ENCODE measurements at places on chromosomes 2 and 18. TPM values are rescaled to one million over a fixed set of nuclear protein-coding genes. Genes with fewer than 3 reads are reported as not detected.

DNA sequence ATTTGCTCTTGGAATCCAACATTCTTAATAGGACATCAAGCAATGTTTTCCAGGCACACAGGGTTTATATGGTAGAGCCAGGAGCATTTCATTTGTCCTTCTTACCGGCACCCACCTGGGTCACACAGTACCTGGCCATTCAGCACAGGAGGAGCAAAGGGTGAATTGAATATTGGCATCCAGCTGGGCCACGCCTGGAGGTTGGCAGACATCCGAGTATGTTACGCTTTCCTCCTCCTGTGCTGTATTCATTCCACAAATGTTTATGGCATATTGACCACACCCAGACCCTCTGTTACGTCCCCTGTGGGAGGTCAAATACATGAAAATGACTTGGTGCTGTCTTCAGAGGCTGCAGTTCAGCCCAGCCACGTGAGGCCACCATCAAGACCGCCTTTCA is 206.2 kb downstream of the RTP5 start:
- H3K27me3 ChIP-seq, result peaks cover 60% of the 10 kb centered on the region
- no peaks in the 10 kb centered on the region for H3K36me3 ChIP-seq
- no peak overlapping the region for H3K4me3 ChIP-seq
- H3K27ac ChIP-seq, result no peak overlapping the region
- peaks cover 4% of the 10 kb centered on the region for H3K4me1 ChIP-seq
- no peak for DNase-seq

C1QL2 gene
- total RNA-seq, result not detected

GRCh38 chr2:148888003-148888501 is 13.0 kb downstream of the KIF5C start:
- no peaks in the 10 kb centered on the region for H3K4me1 ChIP-seq
- DNase-seq, result no peak
- H3K36me3 ChIP-seq, result no peaks in the 10 kb centered on the region
- peak overlapping the region; percentile 48 for H3K4me3 ChIP-seq
- peaks cover 5% of the 10 kb centered on the region for H3K27me3 ChIP-seq
- no peak overlapping the region for H3K27ac ChIP-seq

GRCh38 chr18:37529863-37530262 is 35.7 kb downstream of the CELF4 start:
- no peaks in the 10 kb centered on the region for H3K36me3 ChIP-seq
- H3K4me3 ChIP-seq, result no peak overlapping the region
- no peak for DNase-seq
- H3K4me1 ChIP-seq, result peaks cover 3% of the 10 kb centered on the region
- no peak overlapping the region for H3K27ac ChIP-seq

DNA sequence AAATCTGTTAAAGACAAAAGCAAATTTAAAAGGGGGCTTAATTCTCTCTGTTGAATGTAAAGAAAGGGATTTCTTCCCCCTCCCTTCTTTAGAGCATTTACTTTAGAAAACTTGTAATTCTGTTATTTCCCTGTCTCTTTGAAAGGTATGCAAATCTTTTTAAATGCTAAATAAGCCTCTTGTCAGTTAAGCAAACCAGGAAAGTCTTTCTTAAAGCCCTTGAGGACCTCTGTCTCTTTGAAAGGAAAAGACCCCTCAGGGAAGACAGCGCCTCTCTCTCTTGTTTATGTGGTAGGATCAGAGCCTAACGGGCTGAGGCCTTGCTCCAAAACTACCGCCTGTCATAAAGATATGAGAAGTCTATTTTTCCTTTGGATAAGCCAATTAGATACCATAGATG is 139.9 kb upstream of the CDH7 start:
- H3K4me1 ChIP-seq, result no peaks in the 10 kb centered on the region
- no peaks in the 10 kb centered on the region for H3K36me3 ChIP-seq
- no peak for DNase-seq
- H3K27ac ChIP-seq, result no peak overlapping the region
- no peak overlapping the region for H3K4me3 ChIP-seq

MCEE gene
- total RNA-seq, result 13.9 TPM

VWA3B gene
- total RNA-seq, result not detected

GRCh38 chr2:152894051-152894450 is 175.6 kb downstream of the ARL6IP6 start:
- H3K4me1 ChIP-seq, result peaks cover 12% of the 10 kb centered on the region
- no peak overlapping the region for H3K4me3 ChIP-seq
- H3K36me3 ChIP-seq, result no peaks in the 10 kb centered on the region

DNA sequence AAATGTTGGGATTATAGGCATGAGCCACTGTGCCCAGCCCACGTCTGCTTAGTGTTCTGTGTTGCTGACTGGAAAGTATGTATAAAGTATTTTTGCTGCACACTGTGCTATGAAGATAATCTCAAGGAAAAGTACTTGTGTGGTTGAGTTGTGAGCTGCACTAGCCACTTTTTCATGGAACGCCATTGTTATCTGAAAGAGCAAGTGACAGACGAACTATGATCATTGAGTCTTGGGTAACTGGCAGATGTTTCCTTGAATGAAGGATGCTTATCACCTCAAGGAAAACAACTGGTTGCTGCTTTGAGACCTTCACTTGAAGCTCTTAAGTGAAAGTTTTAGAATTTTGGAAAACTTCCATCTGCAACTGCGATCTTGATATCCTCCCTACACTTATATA is 82.2 kb upstream of the KCTD1 start:
- H3K36me3 ChIP-seq, result no peaks in the 10 kb centered on the region
- H3K4me3 ChIP-seq, result no peak overlapping the region
- no peaks in the 10 kb centered on the region for H3K27me3 ChIP-seq

G6PC2 gene
- total RNA-seq, result not detected

FMNL2 gene
- 23.7 TPM for total RNA-seq

- H3K4me3 ChIP-seq, result no peak overlapping the region
- no peaks in the 10 kb centered on the region for H3K36me3 ChIP-seq
- DNase-seq, result no peak
- no peak overlapping the region for H3K27ac ChIP-seq
- no peaks in the 10 kb centered on the region for H3K27me3 ChIP-seq
Observed at GRCh38 chr18:34108206-34108605, 116.5 kb downstream of the NOL4 start.

- no peak overlapping the region for H3K4me3 ChIP-seq
- no peaks in the 10 kb centered on the region for H3K36me3 ChIP-seq
- no peak for DNase-seq
- H3K27me3 ChIP-seq, result no peaks in the 10 kb centered on the region
Observed at GRCh38 chr18:11511434-11512095, 97.8 kb upstream of the SLC35G4 start.

- H3K27me3 ChIP-seq, result no peaks in the 10 kb centered on the region
- H3K27ac ChIP-seq, result no peak overlapping the region
- DNase-seq, result peak; percentile 68
- H3K4me3 ChIP-seq, result no peak overlapping the region
Observed at GRCh38 chr2:240299710-240300068, 135.8 kb upstream of the GPC1 start.

ARHGEF33 gene
- total RNA-seq, result 0.71 TPM

GRCh38 chr18:9104244-9104901 is 1.9 kb downstream of the NDUFV2 start:
- H3K36me3 ChIP-seq, result no peaks in the 10 kb centered on the region
- H3K4me3 ChIP-seq, result peak overlapping the region; percentile 79
- H3K4me1 ChIP-seq, result peaks cover 66% of the 10 kb centered on the region
- H3K27ac ChIP-seq, result peak overlapping the region; percentile 95

GRCh38 chr2:157894694-157895435 is 18.7 kb upstream of the ACVR1 start:
- no peaks in the 10 kb centered on the region for H3K4me1 ChIP-seq
- H3K36me3 ChIP-seq, result no peaks in the 10 kb centered on the region
- no peaks in the 10 kb centered on the region for H3K27me3 ChIP-seq
- H3K27ac ChIP-seq, result no peak overlapping the region

- H3K4me1 ChIP-seq, result no peaks in the 10 kb centered on the region
- H3K36me3 ChIP-seq, result no peaks in the 10 kb centered on the region
- no peaks in the 10 kb centered on the region for H3K27me3 ChIP-seq
- DNase-seq, result no peak
- no peak overlapping the region for H3K4me3 ChIP-seq
Observed at GRCh38 chr18:41871229-41872000, 83.6 kb upstream of the PIK3C3 start.

PMS1 gene
- total RNA-seq, result 12.3 TPM

MBP gene
- 21.9 TPM for total RNA-seq

SEMA4C gene
- total RNA-seq, result 82.7 TPM

DNA sequence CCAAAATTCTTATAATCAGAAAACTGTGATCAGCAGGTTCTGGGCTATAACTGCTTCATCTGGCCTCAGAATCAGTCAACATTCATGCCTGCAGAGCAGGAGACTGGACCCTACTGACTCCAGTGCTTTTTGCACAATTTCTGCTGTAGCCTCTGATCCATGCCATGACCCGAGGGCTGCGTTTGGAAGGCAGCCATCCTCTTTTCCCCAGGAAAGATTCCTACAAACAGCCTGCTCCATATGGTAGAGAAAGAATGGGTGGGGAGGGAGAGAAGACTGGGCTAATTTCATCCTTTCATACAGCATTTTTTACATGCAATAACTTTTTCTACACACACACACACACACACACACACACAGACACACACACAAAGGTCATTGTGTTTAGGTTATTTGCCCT is 133.0 kb upstream of the MMADHC start:
- DNase-seq, result no peak
- no peaks in the 10 kb centered on the region for H3K4me1 ChIP-seq
- no peak overlapping the region for H3K4me3 ChIP-seq
- H3K27me3 ChIP-seq, result no peaks in the 10 kb centered on the region
- no peak overlapping the region for H3K27ac ChIP-seq

- no peaks in the 10 kb centered on the region for H3K27me3 ChIP-seq
- no peaks in the 10 kb centered on the region for H3K4me1 ChIP-seq
- H3K36me3 ChIP-seq, result no peaks in the 10 kb centered on the region
- H3K27ac ChIP-seq, result no peak overlapping the region
Observed at GRCh38 chr2:226508683-226509082, 290.9 kb downstream of the IRS1 start.

ZAP70 gene
- total RNA-seq, result 1.2 TPM

GRCh38 chr2:232473467-232473890 is 14.2 kb downstream of the ECEL1 start:
- no peak overlapping the region for H3K27ac ChIP-seq
- DNase-seq, result no peak
- H3K4me1 ChIP-seq, result no peaks in the 10 kb centered on the region

DNA sequence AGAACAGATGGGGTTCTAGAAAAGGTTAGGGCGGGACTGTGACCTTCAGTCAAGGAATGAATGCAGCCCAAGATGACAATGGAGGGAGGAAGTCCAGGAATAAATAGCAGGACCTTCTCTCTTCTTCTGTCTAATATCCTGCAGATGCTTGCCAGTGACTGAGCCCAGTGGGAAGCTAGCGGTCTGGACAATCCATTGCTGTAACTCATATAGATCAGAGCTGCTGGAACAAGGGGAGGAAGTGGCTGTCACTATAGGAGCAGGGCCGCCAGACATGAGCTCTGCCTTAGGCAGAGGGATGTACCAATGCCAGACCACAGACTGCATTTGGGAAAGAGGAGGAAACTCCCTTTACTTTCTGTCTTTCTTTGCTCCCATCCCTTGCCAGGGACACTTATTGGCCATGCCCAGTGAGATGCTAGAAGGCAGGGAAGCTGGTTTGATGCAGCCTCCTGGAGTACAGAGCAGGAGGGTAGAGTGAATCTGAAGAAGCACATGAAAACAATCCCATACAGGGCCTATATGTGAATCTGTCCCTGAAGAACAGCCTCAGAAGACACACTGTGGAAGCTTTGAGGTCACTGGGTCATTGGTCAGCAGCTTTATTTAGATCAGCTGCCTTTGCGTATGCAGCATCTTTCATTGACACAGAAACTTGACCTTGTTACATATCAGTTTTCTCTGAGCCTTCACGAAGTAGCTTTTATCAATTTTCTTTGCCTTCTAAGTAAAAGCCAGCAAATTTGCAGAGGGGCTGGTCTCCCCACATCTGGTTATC is 65.4 kb downstream of the CCDC85A start:
- no peaks in the 10 kb centered on the region for H3K4me1 ChIP-seq
- H3K27ac ChIP-seq, result no peak overlapping the region
- no peaks in the 10 kb centered on the region for H3K27me3 ChIP-seq
- peak; percentile 80 for DNase-seq
- H3K36me3 ChIP-seq, result no peaks in the 10 kb centered on the region
- H3K4me3 ChIP-seq, result no peak overlapping the region

FAM110C gene
- 0.98 TPM for total RNA-seq

DNA sequence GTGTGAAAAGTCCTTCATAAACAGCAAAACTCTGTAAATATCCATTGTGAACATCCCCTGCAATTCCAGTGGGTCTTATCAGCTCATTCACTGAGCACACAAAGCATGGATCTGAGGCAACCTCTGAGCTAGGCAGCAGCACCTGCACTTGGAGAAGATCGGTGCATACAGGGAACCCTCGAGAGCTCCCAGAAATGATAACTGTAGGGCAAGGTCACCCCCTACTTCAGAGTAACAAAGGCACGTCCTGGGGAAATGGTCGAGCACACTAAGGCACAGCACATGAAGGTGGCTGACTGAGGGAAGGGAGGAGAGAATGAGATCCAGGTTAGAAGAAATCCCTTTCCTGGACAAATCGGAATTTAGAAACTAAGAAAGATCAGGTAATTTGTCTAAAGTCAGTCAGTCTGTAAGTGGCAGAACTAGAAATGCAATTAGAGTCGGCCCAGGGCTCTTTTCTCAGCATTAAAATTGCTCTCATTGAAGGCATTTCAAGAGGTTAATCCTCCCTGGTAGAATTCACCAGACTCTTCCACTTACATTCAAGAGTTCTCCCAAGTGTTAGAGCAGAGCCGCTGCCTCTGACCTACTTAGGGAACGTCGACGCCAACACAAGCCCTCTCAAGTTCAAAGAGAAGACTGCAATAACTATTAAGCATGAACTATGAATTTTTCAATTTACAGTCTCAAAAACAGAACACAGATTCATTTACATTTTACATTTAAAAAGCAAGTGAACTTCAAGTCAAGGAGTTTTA is 45.9 kb downstream of the PXDN start:
- no peaks in the 10 kb centered on the region for H3K36me3 ChIP-seq
- no peak overlapping the region for H3K27ac ChIP-seq
- no peaks in the 10 kb centered on the region for H3K4me1 ChIP-seq
- H3K4me3 ChIP-seq, result no peak overlapping the region
- H3K27me3 ChIP-seq, result no peaks in the 10 kb centered on the region

DNA sequence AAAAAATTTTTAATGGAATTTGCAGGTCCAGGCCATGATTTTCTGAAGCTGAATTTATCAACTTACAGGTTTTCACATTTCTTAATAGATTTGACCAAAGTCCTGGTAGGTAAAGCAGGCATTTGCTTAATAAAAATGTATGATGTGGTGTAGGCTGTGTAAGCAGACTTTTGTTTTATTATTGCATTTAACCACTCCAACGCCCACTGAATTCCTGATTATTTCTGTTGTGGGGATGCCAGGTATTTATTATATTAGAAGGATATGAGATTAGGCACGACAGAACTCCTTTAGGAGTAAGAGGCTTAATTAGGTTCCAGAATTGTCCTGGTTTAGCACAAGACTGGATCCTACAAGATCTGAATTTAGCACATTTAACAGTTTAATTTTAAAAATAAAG is 111.1 kb downstream of the ADCYAP1 start:
- H3K4me3 ChIP-seq, result no peak overlapping the region
- no peak for DNase-seq
- no peaks in the 10 kb centered on the region for H3K36me3 ChIP-seq
- no peaks in the 10 kb centered on the region for H3K27me3 ChIP-seq

RAX gene
- total RNA-seq, result not detected

ST8SIA5 gene
- 0.06 TPM for total RNA-seq
